ENCODE measurements at places on chromosomes 3 and 15.

DNA sequence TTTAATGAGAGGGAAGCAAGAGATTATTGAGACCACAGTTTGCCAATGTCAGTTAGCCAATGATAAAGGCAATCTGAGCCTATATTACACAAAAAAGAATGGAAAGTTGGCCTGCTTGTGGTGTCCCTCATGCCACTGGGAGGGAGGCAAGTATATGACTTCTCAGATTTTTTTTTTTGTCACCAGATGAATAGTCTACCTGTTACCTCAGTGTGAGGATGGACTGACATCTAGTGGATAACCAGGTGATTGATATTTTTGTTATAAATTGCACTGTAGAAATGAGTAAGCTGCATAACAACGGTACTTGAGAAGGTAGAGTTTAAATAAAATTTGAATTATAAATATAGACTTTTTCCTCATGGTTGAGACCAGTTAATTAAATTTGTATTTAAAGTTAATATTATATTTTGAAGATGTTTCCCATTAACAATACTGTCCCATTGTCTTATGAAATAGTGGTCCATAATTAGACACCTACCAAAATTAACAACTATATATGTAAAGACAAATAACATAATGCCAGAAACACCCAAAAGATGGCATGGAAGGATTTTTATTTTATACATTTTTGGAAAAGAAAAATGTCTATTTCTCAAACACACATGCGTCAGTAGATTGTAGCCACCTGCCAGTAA is 237.8 kb upstream of the GADL1 start:
- DNase-seq = no peak

DNA sequence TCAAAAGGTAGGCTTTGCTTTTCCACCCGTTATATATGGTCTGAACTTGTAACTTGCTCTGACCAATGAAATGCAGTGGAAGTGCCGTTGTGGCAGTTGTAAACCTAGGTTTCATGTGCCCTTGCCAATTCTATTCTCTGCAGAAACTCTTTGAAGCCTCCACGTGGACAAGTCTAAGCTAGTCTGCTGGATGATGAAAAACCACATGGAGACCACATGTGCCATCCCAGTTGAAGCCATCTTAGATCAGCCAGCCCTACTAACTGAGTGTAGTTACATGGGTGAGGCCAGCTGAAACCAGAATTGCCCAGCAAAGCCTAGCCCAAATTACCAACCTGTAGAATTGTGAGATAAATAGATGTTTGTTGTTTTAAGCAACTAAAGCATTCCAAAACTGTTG is 183.7 kb upstream of the KCNH8 start:
- DNase-seq = no peak

- DNase-seq = no peak
These were observed 74.0 kb upstream of the PLSCR5 start for GRCh38 chr3:146679191-146679590.

GRCh38 chr3:29977360-29977759 is 629.0 kb upstream of the TGFBR2 start:
- no peak for DNase-seq

- DNase-seq = peak; percentile 14
These were observed 59.7 kb downstream of the SEMA3G start for GRCh38 chr3:52385157-52385556.

DNA sequence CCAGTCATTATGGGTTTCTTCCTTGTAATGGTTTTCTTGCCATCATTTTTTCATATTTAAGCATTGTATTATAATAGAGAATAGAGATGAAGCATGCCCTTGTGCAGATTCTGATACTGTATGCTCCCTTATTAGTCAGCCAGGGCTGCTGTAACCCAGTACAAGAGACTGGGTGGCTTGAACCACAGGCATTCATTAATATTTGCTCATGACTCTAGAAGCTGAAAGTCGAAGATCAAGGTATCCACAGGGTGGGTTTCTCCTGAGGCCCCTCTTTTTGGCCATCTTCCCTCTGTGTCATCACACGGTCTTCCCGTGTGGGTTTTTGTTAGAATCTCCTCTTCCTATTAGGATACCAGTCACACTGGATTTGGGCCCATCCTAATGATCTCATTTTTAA is 74.5 kb downstream of the FOXP1 start:
- DNase-seq = no peak

DNA sequence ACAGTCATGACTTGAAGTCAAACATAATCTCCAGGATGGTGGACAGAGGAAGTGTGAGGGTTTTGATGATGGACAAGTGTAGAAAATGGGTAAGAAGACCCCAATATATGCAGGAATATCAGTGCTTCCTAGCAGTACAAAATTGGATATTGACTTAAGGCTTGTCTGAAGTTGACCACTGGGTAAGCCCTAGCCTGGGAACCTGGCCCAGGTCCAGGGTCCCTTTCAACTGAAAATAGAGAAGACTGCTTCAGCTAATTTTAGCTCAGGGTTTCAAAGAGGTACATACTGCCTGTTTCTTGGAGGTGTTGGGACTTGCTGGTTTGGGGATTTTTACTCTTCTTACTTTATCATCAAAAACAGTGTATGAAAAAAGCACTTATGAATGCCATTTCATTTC is 4.7 kb downstream of the NR1D2 start:
- DNase-seq = no peak

GRCh38 chr15:67708500-67708899 is 116.8 kb upstream of the SKOR1 start:
- no peak for DNase-seq

DNA sequence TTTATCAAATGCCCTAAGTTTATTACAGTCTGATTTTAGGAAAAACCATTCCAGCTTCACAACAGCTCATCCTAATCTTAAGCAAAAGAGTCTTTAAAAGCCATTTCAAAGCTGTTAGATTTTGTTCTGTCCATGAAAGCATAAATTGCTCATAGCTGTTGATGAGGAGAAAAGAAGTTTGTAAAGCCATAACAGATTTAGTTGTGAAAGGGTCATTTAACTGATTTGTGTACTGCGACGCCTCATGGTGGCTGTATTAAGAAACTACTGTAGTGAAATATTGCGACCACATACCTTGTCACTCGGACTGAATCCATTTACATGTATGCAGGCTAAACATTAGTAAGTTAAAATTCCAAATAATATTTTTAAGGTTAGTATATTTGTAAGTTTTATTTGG is 20.9 kb downstream of the BBX start:
- peak; percentile 14 for DNase-seq

GRCh38 chr15:60155661-60156060 is 151.6 kb downstream of the FOXB1 start:
- DNase-seq = no peak

DNA sequence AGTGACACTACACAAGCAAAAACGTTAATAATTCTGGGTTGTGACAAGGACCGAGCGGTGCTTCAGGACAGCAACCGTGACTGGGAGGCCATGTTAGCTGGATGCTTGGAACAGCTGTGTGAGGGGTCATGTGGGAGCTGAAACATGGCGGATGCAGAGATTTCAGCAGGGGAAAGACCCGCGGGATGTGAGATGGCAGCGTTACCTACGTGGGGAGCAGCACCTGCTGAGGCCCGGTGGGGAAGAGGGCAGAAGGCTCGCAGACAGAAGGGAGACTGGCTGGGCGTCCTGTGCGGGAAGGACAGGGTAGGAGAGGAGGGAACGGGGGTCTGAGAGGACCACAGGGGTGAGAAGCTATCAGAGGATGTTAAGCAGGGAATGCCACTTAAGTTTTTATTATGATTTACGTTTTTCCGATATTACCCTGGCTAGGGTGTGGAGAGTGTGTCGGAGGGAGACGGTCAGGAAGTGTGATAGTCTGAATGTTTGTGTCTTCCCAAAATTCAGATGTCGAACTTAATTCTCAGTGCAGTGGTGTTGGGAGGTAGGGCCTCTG is 228.8 kb upstream of the LYSMD4 start:
- DNase-seq = no peak

DNA sequence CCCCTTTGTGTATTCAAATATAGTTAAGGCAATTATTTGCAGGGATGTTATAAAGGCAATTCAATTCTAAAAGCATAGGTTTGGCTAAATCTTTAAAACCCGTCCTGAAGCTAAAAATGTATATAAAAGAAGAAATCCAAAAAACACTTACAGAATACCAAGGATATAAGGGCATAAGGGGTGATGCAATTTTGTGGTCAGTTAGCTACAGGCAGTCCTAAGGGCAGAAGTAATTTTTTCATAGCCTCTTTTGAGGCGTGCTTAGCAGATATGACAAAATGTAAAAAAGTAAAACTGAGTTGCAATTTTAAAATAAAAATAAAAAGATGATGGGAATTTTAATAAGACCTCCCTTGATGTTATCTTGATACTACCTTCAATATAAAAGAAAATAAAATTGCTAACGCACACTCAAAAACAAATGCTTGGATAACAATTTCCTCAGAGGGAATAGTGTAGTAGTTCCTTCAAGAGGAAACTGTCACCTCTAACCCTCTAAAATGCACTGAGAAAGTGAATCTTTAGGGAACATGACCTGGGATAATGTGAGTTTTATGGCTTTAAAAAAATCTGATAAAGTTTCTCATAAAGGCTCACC is 104.2 kb downstream of the MYH15 start:
- DNase-seq = no peak

- DNase-seq = no peak
These were observed 26.2 kb upstream of the LRTM1 start for GRCh38 chr3:54954022-54954421.

- peak; percentile 29 for DNase-seq
These were observed 676 bp downstream of the QRICH1 start for GRCh38 chr3:49092938-49093852.

GRCh38 chr3:195182470-195182795 is 88.5 kb downstream of the XXYLT1 start:
- DNase-seq = no peak

GRCh38 chr3:157922614-157923013 is 183.6 kb downstream of the SHOX2 start:
- no peak for DNase-seq

GRCh38 chr15:96339619-96340347 is 9.3 kb downstream of the NR2F2 start:
- DNase-seq = no peak

DNA sequence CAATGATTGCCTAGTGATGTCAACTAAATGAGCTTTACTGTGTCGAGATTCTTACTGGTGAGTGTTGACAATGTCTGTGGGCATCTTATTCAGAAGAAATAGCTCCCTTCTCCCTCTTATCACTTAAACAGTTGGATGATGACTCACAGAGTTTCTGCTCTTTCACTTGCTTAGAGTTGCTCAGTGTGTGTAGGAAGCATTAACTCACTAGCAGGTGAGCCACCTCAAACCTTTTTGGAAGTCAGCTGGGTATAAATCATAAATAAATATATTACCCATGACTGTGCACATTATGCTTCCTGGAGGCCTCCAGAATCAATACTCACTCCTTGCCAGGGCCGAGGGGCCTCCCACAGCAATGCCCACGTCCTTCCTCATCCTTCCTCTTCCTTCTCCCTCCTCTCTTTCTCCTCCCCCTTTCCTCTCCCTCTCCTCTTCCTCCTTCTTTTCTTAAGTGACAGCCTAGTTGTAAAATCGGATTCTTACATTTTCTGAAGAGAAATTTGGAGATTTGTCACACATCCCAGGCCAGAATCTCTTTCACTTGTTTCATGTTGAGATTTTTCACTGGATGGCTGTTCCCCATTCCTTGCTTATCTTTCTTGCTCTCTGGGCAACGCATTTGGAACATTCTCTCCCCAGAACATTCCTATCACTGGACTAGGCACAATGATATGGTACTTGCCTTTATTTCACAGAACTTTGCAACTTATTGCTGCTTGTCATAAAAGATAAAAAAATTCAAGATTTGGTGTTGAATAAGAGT is 17.5 kb downstream of the SHC4 start:
- DNase-seq = no peak
